ENCODE measurements at places on chromosomes 11 and 22.

DNA sequence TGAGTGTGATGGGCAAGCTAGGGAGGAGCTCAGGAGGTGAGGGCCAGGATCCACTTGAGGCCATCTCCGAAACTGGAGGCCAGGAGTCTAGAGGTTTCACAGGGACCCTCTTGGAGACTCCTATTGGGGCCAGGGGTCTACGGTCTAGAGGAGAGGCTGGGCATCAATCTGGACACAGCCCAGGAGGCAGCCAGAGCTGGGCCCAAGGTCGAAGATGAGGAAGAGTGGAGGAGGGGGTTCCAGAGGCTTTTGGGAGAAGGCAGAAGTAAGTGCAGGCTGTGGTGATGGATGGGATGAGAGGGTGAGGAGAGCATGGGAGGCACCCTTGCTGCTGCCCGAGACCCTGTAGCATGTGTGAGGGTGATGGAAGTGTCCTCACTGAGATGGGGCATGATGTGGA lies 56.6 kb downstream of the LRRC32 start:
- no peak for DNase-seq

- no peak for DNase-seq
Observed at GRCh38 chr22:45310331-45310976, 720 bp downstream of the FAM118A start.

- DNase-seq = no peak
Observed at GRCh38 chr22:50009765-50010675, 2.5 kb downstream of the IL17REL start.

DNA sequence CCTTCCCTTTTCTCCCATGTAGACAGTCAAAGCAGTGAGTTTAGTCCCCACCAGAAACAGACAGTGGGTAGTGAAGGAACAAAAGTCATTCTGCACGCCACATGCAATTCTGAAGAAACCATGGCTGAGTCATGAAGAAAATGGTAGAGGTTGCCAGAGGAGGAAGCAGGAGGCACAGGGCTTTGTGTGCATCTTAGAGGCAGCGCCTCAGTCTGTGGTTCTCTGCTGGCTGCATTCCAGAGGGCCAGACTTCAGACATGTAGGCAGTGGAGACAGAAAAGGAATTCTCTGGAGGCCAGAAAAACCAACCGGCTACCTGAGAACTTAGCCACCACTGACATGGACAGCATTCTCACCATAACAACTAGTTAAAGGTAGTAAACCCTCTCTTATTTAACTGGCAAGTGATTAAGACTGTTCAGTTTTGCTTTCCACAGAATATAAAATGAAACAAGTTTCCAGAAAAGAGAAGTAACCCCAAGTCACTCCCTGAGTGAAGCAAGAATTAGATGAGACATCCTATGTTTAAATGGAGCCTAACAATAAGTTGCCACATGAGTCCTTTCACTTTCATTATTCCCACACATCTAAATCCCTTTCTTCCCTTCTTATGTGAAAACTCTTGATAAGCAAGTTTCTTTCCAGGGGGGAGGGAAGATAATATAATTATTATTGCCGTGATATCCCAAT lies 556.1 kb downstream of the SOX6 start:
- no peak for DNase-seq

GRCh38 chr11:13875643-13876042 lies 86.9 kb upstream of the SPON1 start:
- no peak for DNase-seq

GRCh38 chr11:44376423-44376822 lies 66.5 kb upstream of the ALX4 start:
- no peak for DNase-seq

DNA sequence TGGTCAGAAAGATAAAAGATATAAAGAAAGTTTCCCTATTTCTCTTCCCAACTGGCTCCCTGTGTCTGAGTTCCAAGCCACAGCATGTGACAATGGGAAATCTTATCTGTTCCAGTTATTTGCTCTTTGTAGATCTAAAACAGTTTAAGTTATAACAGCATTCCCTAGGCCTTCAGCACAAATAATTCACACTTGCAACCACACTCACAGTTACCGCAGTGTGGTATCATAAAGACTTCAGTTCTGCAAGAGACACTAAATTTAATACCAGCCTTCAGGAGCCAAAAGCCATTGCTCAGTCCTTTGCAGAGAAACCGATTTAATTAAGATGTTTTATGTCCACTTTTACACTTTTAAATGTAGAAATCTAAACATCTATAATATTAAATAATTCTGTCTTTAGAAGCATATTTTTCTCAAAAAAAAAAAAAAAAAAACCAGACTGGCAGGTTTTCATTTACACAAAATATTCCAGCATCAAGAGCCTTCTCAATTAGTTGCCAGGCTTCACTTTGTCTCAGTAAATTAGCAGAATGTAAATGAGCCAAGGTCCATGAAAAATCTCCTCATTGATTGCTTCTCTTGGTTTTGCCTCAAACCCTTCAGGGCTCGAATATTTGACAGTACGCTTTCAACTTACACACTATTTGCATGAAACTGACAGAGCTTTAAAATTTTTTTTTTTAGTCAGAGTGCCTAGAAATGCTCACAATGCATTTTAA lies 300.0 kb upstream of the DDI1 start:
- DNase-seq = no peak

DNA sequence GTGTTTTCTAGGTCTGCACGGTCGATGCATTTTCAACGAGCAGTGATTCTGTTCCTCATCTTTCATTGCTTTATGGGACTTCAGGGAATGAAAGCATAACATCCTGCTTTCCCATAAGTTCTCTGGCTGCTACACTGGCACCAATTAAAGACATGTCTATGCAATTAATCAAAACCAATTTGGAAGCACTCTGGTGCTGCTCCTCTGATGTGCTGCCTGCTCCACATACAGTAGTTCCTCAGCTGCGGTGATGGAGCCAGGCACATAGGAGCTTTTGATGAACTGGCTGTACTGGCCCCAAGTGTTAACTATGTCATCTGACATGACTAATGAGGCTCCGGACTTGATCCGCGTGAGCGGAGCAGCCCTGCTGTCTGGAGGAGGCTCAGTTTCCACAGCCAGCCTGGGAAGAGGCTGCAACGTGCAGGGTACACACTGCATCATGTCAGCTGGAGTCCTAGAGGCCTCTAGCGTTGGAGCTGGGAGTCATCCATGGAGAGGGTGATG lies 29.8 kb downstream of the GVQW3 start:
- DNase-seq = no peak

DNA sequence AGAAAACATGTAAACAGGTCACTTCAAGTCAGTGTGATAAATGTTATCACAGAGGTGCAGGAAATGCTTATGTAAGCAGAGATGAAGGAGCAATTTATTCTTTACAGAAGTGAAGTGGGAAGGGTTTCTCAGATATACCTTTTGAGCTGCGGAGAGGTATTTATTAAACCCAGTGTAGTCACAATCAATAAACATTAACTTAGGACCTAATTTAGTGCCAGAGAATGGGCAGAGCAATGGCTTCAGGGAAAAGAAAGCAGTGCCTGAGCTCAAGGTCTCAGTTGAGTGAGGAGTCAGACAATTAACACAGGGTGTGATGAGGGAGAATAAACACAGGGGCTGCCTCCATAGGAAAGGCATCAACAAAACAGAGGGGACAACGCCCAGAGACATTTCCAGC lies 1.9 kb downstream of the MS4A5 start:
- DNase-seq = no peak

GRCh38 chr11:87322568-87322967 lies 284.8 kb downstream of the TMEM135 start:
- no peak for DNase-seq

DNA sequence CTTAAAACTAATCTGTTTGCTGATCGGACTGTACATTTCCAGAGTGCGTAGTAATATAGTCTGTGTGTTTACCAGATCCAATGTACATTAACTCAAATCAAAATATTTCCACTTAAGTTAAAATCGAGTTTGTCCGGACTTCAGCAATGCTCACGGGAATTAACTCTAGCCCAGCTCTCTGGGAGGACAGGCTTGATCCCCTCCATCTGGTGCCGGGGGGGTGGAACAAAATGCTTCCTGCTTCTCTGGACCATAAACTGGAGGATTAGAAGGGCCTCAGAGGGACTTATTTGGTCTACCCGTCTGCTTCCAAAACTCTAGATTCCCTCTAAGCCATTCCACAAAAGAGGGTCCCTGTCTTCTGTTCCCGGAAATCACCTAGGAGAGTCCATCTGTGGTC lies 511.2 kb downstream of the BUD13 start:
- no peak for DNase-seq

DNA sequence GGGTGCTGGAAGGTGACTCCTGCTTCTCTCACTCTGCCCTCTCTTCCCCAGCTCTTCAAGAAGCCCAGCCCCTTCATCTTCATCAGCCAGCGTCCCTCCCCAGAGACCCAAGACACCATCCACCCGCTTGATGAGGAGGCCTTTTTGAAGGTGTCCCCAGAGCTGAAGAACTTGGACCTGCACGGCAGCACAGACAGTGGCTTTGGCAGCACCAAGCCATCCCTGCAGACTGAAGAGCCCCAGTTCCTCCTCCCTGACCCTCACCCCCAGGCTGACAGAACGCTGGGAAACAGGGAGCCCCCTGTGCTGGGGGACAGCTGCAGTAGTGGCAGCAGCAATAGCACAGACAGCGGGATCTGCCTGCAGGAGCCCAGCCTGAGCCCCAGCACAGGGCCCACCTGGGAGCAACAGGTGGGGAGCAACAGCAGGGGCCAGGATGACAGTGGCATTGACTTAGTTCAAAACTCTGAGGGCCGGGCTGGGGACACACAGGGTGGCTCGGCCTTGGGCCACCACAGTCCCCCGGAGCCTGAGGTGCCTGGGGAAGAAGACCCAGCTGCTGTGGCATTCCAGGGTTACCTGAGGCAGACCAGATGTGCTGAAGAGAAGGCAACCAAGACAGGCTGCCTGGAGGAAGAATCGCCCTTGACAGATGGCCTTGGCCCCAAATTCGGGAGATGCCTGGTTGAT lies 12.6 kb downstream of the IL10RA start:
- no peak for DNase-seq

- DNase-seq = no peak
Observed at GRCh38 chr11:20066783-20067156, 93.5 kb downstream of the DBX1 start.

DNA sequence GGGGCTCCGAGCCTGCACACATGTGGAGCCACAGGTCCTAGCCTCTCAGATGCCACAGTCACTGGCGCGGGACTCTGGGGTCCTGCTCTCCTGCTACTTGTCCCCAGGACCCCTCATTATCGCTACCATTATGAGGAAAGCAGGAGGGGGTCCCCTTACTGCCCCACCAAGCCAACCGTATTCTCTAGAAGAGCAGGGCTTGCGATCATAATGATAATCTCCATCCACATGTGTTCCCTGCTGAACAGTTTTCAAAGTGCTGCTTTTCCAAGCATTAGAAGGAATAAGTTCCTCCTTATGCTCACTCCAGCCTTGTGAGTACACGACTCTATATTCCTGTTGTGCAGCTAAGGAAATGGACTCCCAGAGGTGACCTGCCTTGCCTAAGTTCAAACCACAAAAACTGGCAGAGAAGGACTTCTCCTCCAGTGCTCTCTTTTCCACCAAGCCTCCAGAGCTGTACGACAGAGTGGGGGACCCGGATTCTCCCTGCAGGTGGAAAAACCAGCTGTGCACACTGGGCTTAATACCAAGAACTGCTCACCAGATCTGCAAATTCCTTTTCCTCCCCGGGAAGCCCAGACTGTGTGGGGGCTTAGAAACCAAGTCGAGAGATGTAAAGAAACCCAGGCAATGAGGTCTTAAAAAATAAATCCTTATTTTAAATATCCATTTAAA lies 92.8 kb upstream of the DRD2 start:
- no peak for DNase-seq

DNA sequence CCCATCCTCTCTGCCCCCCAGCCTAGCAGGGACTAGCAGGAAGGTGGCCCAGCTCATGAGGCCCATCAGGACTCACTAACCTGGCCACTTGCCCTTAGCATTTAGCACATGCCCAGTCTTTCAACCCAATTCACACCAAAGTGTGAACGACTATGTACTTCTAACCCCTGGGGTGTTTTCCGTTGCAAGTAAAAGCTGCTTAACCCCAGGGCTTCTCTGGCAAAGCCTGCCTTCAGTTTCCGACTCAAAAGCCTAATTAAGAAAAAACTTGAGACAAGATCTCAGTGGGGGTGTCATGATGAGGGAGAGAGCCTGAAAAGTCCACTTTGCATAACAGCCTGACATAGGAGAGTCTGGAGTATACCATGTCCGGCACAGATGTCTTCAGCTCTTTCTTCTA lies 347.8 kb downstream of the MN1 start:
- no peak for DNase-seq

DNA sequence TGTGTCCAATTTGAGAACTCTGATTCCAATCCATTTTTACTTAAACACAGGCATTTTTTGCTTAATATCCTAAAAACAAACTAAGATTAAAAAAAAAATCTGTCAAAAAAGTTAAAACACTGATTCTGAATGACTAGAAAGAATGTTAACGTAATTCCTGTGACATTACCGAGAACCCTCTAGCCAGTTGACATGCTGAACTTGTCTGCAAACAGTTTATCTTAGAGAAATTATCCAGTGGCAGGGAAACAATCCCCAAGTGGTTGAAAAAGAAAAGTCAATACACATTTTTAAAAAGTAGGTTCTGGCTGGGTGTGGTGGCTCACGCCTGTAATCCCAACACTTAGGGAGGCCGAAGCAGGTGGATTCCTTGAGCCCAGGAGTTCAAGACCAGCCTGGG lies 11.6 kb downstream of the KMT5B start:
- no peak for DNase-seq

All from stimulated activated CD8-positive, alpha-beta memory T cell treated with anti-CD3 and anti-CD28 coated beads, Interleukin-4, amount 100 ng/mL, for 4 hours (primary cell).